Left ventricle myocardium inferior (tissue), 1 donor: ENCODE measurements at places on chromosomes 4 and X. TPM values are rescaled to one million over a fixed set of nuclear protein-coding genes. Genes with fewer than 3 reads are reported as not detected.

- DNase-seq: no peak
Measured at GRCh38 chr4:26388671-26389070, 67.9 kb downstream of the RBPJ start.

ARHGEF38 gene
- total RNA-seq: not detected

GRCh38 chrX:139201924-139202323 is 328.6 kb upstream of the F9 start:
- DNase-seq: no peak

DNA sequence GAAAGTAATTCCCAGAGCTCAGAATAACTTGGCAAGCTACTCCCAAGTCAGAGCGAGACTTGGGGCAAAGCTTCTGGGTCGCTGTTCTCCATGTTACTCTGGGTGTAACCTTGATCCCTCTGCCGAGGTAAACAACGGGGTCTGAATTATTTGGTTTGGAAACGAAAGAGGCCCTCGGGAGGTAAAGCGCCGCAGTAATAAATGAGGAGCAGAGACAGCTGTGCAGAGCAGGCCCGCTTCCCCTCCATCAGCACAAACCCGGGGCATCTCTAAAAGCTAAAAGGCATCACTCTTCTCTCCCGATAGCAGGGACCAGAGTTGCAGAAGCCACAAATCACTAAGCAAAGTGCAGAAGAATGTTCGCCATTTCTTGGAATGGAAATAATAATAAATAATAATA is 561.5 kb downstream of the BCOR start:
- no peak for DNase-seq

FGFBP2 gene
- 1.2 TPM for total RNA-seq

- DNase-seq: no peak
Measured at GRCh38 chr4:148693913-148694649, 251.9 kb upstream of the NR3C2 start.

PARM1 gene
- 90.7 TPM for total RNA-seq

SPP1 gene
- 3.7 TPM for total RNA-seq

DNA sequence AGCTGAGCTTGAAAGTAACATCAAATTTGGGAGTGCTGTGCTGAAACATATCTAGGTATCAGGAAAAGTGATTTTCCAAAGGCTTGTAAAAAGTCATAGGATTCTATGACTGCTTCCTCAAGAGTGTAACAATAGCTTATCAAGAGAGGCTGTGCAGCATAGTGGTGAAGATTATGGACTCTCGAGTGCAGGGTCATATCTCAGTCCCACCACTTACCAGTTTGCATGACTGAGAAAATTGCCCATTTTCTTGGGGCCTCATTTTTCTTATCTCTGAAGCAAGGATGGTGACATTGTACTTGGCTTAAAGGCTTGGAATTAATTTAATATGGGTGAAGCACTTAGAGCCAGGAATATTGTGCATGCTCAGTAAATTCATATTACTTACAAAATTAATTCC is 57.2 kb downstream of the AFF1 start:
- DNase-seq: no peak

RAB33A gene
- total RNA-seq: 0.41 TPM

- no peak for DNase-seq
Measured at GRCh38 chr4:73277201-73277600, 18.6 kb upstream of the ANKRD17 start.

- DNase-seq: no peak
Measured at GRCh38 chr4:81504112-81505003, 32.7 kb upstream of the RASGEF1B start.

DNA sequence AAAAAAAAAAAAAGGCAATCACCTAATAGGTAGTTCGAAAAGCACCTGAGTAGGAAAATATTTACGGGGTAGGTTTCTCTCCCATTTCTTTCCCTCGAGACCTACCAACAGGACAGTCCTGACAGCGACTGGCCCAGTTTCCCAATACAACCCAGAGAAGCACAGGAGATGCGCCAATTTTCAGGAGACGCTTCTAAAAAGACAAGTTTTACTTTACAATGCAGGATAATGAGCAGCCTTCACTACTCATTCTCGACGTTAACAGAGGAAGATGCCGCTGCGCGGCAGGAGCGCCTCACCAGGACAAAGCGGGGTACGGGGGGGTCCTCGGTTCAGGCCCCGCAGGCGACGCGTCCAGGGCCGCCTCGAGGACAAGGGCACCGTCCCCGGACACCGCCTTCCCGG is 708 bp downstream of the BCLAF3 start:
- DNase-seq: no peak

DNA sequence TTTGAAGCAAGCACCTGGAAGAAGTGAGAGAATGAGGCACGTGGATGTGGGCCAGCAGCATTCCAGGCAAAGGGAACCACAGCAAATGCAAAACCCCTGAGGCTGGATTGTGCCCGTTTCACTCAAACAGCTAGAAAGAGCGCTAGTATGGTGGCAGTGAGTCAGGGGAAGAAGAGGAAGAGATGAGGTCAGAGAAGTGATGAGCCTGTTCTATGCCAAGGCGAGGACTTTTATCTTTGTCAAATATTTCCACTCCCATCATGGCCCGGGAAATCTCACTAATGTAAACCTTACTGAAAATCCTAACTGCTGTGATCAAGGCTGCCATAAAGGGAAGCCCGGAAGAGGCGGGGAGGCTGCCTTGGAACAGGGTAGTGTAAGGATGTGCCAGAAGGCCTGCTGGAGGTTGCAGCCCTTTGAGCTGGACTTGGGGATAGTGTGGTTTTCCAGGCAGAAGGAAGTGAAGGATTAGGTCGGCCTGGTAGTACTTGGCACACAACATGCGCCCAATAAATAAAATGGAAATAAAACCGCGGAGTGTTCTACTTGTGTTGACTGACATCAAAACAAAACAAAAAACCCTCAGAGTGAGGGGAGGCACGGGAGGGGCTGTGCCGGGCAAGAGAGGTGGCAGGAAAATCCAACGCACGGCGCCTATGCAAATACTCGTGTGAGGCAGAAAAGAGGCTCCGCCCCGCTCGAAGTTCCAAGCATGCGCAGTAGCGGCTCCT is 1.2 kb upstream of the CDK16 start:
- DNase-seq: peak; percentile 21
